ENCODE measurements at places on chromosomes 6 and 20. TPM values are rescaled to one million over a fixed set of nuclear protein-coding genes. Genes with fewer than 3 reads are reported as not detected.

- no peak for DNase-seq
These were observed 70.4 kb upstream of the KCNQ5 start for GRCh38 chr6:72551470-72551869.

The TIAM2 gene
- polyA plus RNA-seq, result 13.6 TPM

GRCh38 chr20:50297498-50298376 lies 107.1 kb downstream of the CEBPB start:
- DNase-seq, result no peak

GRCh38 chr20:61369731-61370520 lies 117.9 kb downstream of the CDH4 start:
- no peak for DNase-seq

The PRR18 gene
- 1.4 TPM for polyA plus RNA-seq

GRCh38 chr6:141539617-141540016 lies 593.1 kb upstream of the GJE1 start:
- no peak for DNase-seq

- DNase-seq, result peak; percentile 70
These were observed 38.1 kb upstream of the NOX3 start for GRCh38 chr6:155493694-155494143.

The SLC44A4 gene
- polyA plus RNA-seq, result 0.23 TPM

GRCh38 chr20:55174172-55174571 lies 698.8 kb downstream of the DOK5 start:
- DNase-seq, result no peak

DNA sequence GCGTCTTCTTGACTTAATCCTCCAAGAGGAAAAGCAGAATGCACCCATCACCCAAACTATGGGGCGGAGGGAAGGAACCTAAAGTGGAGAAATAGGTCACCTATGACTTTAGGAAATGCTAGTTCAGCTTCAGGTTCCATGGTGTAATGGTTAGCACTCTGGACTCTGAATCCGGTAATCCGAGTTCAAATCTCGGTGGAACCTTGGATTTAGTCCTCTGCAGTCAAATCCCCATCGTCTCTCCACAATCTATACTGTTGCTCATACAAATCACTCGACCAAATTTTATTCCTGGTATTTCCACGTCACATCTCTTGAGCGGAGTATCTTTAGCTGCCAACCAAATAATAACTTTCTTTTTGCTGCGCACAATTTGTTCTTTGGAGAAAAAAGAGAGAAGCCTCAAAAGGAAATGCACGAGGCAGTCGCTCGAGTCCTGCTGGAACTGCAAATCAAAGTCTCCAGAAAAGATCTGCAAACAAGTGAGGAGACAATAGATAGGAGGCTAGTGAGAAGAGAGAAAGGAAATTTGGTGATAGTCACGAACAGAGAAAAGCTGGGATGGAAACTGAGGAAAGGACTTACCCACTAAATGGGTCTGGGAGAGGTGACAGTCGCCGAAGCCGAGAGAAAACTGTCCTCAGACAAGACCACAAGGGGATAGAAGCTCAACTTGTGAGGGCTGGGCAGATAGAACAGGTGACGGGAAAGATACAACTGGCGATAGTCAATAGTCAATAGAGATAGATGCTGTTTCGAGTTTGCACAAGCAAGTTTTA lies 16.6 kb downstream of the POM121L2 start:
- no peak for DNase-seq

The MYB gene
- polyA plus RNA-seq, result 1.3 TPM

The SMPDL3A gene
- 16.0 TPM for polyA plus RNA-seq

DNA sequence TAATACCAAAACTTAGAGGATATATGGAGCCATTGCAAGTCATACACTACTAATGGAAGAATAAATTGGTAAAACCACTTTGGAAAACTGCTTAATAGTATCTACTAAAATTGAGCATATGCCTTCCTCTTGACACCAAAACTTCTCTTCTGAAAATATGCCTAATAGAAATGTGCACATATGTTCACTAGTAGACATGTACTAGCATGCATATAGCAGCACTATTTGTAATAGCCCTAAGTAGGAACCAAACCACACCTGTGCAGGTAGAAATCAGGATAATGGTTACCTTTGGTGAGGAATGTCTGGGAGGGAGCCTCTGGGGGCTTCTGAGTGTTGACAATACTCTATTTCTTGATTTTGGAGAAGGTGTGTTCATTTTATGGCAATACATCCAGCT lies 424.8 kb upstream of the BTBD3 start:
- DNase-seq, result no peak

DNA sequence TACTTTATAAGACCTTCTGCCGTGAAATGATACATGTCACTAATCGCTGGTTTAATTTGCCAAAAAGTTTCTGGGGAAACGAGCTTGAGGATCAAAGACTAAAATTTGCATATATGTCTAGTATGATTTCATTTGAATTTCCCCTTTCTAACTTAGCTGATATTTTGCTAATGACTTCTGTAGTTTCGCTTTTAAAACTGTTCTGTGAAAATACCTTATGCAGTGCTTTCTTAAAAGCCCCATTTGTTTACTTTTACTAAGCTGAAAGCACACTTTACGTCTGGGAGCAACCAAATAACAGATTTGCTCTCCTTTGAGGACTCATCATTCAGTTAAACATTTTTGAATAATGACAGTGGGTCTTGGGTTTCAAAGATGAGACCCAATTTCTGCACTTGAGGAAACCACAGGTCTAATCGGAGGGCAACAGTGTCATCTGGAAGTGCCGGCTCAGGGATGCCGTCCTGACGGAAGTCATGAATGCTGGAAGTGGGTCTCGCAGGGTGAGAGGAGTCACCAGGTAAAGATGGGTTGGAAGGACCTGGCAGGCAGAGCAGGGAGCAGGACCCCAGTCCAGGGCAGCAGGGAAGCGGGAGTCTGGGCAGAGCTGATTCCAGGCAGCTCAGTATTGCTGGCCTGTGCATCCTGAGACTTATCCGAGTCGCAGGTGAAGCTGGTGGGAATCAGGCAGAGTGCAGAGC lies 33.2 kb downstream of the PLEKHG1 start:
- DNase-seq, result no peak

- DNase-seq, result peak; percentile 30
These were observed 33.5 kb upstream of the MCM9 start for GRCh38 chr6:118968416-118968815.

DNA sequence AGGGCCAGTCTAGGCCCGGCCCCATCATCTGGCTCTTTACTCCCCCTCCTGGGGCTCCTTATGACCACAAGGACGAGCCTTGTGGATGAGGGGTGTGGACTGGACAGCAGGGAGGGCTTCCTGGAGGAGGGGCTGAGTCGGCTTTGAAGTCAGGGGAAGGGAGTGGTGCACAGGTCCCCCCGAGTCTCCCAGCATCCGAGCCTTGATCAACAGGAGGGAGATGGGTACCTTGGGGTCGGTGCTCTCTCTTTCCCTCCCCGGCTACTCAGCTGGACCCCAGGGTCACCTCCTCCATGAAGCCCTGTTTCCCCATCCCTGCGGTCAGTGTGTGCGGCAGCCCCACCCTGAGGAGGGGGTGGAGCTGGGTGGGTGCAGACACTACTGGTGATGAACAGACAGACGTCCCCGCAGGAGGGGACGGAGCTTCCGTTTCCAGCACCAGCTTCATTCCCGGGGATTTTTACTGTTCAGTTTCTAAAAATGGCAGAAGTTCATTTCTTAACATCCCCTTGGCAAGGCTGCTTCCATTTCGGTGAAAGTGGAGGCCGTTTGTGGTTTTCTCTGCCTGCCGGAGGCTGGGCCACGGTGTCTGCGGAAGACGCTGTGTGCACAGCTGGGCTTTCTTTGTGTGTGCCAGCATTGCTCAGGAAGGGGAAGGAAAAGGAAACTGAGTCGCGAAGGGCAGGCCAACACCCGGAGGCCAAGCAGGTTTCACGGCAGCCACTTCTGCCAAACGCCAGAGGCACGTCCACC lies 19.6 kb downstream of the NTSR1 start:
- no peak for DNase-seq

DNA sequence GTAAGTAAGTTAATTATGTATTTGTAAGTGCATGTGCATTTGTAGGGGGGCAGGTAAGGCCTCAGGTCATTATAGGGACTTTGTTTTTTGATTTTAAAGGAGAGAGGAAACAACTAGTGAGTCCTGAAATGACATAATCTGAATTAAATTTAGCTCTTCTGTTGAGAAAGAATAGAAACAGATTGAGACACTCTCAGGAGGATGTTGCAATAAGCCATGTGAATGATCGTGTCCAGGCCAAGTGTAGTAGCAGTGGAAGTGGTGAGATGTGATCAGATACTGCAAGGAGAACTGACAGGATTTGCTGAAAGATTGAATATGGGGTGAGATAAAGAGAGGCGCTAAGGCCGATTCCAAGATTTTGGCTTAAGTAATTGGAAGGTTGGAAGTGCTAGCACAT lies 2.6 kb upstream of the CENPW start:
- DNase-seq, result peak; percentile 18

DNA sequence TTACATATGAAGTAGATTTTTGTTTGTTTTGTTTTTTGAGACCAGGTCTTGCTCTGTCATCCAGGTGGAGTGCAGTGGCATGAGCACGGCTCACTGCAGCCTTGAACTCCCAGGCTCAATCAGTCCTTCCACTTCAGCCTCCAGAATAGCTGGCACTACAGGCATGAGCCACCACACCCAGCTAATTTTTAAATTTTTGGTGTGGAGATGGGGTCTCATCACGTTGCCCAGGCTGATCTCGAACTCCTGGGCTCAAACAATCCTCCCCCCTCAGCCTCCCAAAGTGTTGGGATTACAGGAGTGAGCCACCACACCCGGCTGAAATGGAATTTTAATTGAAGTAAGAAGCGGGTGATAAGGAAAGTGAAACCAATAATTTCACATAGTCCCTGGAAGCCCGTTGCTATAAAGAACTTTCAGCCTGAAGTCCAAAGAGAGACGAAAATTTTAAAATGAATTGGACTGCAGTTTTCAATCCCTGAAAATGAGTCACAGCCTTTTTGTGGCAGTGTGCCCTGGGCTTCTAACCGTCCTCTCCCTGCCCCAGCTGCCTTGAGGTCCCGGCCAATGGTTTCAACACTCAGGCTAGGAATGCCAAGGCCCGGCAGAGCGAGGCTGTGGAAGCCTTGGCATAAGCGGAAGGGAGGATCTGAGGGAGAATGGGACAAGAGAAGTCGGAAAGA lies 757 bp downstream of the RAET1E start:
- DNase-seq, result peak; percentile 83

DNA sequence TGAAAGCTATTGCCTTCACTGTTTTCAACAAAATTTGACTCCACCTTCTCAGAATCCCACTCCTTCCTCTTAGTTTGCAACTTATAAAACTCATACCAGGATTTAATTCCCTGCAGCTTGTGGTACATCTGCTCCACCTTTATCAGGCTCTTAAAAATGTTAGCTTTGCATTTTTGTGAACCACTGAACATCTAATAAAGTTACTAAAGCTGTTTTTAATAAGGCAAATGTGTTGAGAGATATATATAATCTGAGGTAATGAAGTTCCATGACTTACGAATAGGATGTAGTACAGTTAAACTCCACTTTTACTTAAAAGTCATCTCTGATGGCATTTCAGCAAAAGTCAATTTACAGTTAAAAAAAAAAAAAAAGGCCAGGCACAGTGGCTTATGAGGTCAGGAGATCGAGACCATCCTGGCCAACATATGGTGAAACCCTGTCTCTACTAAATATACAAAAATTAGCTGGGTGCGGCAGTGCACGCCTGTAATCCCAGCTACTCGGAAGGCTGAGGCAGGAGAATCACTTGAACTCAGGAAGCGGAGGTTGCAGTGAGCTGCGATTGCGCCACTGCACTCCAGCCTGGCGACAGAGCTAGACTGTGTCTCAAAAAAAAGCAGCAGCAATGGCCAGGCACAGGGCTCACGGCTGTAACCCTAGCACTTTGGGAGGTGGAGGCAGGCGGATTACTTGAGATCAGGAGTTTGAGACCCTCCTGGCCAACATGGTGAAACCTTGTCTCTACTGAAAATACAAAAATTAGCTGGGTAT lies 106.2 kb downstream of the KIF13A start:
- DNase-seq, result no peak

The KCNK16 gene
- polyA plus RNA-seq, result not detected

The TRIM38 gene
- 6.4 TPM for polyA plus RNA-seq

DNA sequence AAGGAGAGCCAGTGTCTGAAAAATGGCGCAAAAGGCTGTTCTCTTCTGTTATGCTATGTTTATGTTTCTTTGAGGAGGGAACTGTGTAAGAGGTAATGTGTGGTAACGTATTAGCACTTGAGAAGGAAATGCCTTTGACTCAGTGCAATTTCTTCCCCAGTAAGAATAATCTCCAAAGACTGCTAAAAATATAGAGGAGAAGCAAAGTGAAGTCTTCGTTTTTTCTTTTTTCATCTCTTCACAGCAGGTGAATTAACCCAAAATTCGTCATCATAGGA lies 47.1 kb upstream of the IFNGR1 start:
- no peak for DNase-seq

The TRAPPC3L gene
- polyA plus RNA-seq, result not detected

GRCh38 chr6:31663961-31664789 lies 622 bp downstream of the GPANK1 start:
- DNase-seq, result peak; percentile 59

The BNIP5 gene
- 0.28 TPM for polyA plus RNA-seq

GRCh38 chr6:1201547-1202200 lies 110.2 kb upstream of the FOXQ1 start:
- no peak for DNase-seq

DNA sequence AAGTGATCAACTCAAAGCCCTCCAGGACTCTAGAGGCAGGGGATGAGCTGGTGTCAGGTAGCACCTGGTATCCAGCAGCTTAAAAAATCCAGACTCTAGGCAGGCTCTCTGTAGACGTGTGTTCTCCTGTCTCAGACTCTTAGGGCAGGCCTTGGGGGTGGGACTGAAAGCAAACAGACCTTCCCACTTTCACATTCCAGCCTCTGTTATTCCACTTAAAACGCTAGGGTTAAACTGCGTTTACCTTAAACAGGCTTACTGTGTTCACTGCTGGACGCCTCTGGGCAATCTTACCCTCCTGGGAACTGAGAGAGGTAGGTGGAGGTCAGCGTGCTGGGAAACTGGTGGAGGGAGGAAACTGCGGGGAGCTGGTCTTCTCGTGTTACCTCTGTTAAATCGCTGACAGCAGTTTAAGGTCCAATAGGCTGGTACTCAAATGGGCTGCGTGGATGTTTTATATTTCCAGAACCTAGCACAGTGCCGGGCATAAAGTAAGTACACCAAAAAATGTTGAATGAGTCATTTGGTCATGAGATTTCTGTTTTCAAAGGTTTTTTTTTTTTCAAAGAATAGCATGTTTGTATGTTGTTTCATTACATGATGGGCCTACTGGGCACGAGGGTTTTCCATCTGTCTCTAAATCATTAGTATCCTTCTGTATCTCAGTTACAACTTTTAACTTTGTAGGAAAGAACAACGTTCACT lies at the start of gene GCNT2:
TSS of gene GCNT2 (plus strand) at position 248 of the 705 bp plus-strand sequence. CDS start 7,561 bp downstream, outside the sequence.
- DNase-seq, result no peak

Data from hindlimb muscle (tissue), 1 donor.